Ammon's horn (tissue), 1 donor: ENCODE measurements at places on chromosomes 3 and 15.

DNA sequence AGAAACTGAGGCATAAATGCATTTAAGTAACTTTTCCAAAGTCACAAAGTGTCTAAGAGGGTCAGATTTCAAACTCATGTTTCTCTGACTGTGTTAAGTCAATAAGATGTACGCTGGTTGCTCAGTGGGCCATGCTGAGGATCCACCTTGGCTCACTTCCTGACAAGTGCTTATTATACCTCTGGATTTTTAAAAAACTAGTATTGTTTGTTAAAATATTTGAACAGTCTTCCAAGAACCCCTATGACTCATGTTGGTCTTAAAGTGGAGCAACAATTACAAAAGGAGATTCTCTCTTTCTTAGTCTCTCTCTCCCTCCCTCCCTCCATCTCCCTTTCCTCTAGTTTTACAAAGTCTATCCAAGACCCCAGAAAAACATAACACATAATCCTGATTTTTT is 1050.2 kb downstream of the AGBL1 start:
- no peak for DNase-seq

DNA sequence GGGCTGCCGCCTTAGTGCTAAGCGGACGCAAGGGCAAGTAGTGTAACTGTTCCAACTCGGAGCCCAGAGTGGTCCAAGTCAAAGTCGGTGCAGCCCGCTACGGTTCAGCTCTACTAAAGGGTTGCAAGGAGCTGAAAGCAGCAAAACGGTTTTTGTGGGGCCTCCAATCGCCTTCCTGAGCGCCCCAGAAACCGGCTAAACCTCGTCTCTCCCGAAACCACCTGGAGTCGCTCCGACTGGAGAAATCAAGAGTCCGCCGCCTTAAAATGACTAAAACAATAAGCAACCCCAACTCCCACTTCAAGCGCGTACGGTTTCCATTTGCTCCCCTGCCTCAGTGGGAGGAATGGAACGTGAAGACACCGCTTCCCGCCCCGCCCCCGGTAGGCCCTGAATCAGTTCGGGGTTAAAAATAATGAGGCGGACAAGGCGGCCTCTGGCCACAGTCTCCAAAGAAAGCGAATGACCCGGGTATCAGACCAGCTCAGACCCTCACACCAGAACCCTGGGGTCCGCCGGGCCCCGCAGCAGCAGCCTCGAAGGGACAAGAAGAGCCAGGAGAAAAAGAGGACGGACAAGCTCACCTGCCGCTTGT is 401 bp downstream of the SEC11A start:
- DNase-seq: peak; percentile 32

DNA sequence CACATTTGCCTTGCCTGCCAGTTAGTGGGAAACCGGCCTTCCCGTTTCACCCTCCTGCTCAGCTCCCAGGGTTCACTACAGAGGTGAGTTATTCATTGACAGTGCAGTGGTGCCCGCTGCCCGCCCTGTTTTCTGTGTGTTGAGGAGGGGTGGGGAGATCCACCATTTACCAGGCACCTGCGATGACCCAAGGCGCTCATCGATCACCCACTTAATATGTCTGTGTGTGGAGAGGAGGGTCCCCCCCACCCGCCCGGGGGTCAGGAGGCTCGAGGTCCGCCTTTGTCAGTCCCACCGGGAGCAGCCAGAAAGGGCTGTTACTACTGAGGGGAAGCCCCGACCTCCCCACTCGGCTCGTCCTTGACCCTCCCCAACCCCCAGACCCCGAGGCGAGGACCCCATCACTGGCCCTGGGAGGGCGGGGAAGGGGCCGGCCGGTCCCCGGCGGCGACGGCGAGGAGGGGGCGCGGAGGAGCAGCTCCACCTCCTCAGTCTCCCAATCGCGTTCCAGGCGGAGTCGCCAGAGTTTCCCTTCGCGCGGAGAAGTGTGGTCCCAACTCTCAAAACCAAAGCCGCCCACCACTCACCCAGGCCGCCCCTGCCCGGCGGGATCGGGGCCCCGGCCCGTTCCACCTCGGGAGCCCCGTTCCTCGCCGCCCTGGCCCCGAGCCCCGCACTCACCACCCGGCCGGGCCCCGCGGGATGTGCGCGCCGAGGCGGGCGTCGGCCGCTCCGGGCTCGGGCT is 1.1 kb downstream of the PLXNB1 start:
- DNase-seq: peak; percentile 58

DNA sequence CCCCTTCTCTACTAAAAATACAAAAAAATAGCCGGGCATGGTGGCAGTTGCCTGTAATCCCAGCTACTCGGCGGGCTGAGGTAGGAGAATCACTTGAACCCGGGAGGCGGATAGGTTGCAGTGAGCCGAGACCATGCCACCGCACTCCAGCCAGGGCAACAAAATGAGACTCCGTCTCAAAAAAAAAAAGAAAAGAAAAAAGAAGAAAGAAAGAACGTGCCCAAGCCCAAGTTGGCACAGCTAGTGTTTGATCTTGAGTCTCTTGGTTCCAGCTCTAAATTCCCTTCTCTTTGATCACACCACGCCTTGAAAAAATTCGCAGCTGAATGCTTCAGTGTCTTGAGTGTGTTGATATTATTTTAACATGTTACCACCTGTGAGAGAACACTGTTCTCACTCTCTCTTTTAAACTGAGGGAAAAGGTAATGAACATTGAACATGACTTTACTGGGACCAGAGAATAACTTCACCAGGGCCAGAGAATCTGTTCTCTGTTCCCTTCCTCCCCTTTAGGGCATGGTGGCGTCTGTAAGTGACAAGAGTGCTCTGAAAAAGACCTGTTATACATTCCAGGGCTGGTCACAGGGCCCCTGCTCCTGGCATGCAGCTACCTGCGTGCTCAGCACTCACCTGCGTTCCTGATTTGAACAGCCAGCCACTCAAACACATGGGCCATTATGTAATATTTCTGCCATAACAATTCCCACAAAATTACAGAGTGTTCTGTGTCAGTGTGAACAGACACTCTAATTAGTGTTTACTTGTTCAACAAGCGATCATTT is 19.0 kb downstream of the SLCO3A1 start:
- DNase-seq: no peak

GRCh38 chr15:46858150-46858549 is 859.2 kb upstream of the SEMA6D start:
- no peak for DNase-seq

DNA sequence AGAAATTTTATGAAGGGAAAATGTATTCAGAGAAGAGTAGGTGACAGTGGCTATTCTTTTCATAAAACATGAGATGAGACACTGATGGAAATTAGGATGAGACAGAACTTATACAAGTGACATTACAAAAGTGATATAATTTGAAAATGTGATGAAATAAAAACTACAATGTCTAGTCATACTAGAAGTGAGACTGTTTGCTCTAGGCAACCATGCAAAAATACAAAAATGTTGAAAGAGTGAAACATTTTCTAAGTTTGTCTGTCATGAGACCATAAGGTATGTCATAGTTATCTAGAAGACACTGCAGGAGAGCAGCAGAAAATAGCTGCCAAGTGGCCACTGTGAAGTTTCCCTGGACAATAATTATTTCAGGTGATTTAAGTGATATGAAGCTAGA is 459.5 kb downstream of the DIPK2A start:
- DNase-seq: no peak

DNA sequence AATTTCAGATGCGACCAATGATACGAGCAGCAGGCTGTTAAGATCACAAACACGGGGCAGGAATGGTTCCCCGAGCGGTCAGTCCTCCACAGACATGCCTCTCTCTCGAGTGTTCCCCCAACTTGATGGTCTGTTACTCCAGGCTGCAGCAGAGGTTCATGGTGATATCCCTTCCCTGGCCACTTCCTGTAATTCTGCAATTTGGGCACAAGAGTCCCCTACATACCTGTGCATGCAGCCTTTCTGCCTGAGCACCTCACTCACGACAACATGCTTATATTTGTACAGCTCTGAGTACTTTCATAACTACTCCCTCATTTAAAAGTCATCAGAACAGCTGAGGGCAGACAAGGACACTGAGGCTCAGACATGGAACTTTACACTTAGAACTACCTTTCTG is 408.1 kb upstream of the NR2F2 start:
- no peak for DNase-seq

DNA sequence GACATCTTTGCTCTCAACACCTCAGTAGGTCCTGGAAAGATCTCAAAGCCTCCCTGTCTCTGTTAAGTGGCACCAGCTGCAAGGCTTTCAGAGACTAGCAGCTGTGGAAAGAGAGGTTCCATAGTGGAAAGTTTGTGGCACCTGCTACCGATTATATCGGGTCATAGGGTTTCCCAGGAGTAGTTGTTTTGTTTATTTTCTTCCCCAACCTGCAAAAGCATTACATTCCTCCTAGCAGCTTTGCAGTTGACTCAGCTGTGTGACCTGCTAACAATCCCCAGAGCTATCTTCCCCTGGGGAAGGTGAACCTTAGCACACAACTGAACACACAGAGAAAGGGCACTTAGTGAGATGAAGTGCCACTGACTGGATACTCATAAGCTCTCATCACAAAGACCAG is 598.9 kb upstream of the GRM7 start:
- DNase-seq: no peak

GRCh38 chr3:150483226-150483625 is 63.1 kb downstream of the SERP1 start:
- DNase-seq: no peak
